ENCODE measurements at places on chromosomes 2 and 18.

GRCh38 chr2:133503323-133503722 is 64.9 kb downstream of the NCKAP5 start:
- DNase-seq = no peak

- DNase-seq = no peak
These were observed 2.8 kb downstream of the IMPA2 start for GRCh38 chr18:11984091-11984490.

GRCh38 chr2:208906330-208906729 is 499.7 kb downstream of the PTH2R start:
- DNase-seq = no peak

- DNase-seq = no peak
These were observed 23.0 kb downstream of the CDC42EP3 start for GRCh38 chr2:37648331-37649011.

GRCh38 chr2:118622913-118623312 is 224.5 kb downstream of the EN1 start:
- DNase-seq = no peak

GRCh38 chr2:147567136-147567535 is 277.7 kb upstream of the ACVR2A start:
- DNase-seq = no peak

DNA sequence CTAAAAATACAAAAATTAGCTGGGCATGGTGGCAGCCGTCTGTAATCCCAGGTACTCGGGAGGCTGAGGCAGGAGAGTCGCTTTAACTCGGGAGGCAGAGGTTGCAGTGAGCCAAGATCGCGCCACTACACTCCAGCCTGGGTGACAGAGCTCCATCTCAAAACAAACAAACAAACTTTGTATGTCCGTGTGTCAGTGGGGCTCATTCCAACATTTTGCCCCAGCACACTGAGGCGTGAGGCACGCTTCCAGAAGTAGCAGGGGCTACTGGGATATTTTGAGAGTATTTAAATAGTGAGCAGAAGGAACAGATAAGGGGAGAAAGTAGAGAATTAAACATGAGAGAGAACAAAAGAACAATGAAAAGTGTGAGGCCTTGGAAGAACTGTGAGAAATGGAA is 83.3 kb upstream of the TANK start:
- DNase-seq = no peak

- no peak for DNase-seq
These were observed 85.0 kb downstream of the MARCHF4 start for GRCh38 chr2:216287251-216287650.

- DNase-seq = no peak
These were observed 682.0 kb upstream of the ID2 start for GRCh38 chr2:7999683-8000476.

GRCh38 chr2:149430743-149431736 is 100.7 kb downstream of the LYPD6 start:
- DNase-seq = no peak

GRCh38 chr2:238141541-238142318 is 3.3 kb downstream of the KLHL30 start:
- no peak for DNase-seq

DNA sequence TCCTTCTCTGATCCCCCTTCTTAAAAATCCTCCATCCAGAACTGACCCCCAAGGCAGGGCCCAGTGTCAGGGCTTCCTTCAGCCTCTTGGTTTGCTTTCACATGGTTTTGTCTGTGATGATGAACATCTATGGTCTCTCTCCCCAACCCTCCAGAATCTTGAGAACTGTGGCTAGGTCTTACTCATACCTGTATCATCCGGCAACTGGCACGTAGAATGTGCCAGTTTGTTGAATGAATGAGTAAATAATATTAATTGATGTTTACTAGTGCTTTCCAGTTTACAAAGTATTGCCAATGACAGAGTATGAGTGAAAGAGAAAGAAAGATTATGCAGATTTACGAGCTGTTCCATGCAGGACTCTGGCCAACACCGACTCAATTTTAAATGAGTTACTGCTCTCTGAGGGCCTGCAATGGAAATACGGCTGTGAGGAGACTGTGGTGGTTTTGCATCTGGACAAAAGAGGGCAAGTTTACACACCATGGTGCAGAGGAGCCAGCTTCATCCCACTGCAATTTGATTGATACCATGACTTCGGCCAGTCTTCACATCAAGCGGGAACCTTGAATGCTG is 29.9 kb upstream of the TRIB2 start:
- no peak for DNase-seq

DNA sequence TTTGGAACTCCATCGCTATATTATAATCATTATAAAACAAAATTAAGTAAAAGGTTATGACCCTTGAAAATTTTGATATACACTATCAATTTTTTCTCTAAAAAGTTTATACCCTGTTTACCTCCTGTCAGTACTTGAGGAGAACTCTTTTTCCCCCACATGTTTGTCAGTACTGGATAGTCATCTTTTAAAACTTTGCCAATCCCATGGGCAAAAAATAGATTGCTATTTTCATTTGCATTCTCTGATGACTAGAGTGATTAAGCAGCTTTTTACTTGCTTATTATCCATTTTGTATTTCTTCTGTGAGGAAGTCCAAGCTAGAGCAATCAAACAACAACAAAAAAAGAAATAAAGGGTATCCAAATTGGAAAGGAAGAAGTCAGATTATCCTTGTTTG is 76.4 kb downstream of the DGKD start:
- DNase-seq = no peak

DNA sequence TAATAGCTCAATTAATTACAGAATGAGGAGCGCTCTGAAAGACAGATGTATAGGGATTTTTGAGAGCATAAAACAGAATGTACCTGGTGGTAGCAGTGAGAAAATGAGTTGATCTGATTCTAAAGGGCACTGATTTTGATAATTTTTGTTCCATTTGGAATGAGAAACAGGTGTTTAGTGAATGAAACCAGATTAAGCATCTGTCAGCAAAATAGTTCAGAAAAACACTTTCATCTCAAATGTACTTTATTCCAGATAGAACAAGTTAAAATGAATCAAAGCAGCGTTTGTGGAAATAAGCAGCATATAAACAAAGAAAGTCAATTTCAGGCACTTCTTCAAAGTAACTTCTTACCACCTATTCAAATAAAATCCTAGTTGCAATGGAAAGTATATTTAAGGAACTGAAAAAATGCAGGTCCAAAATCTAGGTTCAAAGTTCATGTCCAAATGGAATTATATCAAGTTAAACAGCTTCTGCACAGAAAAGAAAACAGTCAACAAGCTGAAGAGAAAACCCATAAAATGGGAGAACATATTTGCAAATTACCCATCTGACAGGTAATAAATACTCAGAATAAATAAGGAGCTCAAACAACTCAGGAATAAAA is 11.9 kb upstream of the REG3A start:
- DNase-seq = no peak

DNA sequence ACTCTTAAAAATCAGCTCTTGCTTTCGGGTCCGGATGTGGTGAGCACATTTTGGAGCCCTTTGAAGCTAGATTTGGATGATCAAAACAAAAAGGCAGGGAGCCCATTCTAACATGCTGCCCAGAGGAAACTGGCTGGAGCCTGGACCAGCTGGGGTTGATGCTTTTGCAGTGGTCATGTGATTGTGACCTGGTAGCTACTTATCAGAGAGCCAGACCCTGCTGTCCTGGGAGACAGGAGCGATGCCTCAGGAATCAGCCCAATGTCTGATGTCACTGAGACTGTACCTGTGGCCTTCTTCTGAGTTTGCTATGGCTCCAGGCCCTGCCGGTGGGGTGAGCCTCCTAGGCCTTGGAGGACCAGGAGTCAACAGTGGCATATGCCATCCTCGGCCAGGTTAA is 18.7 kb upstream of the SCLY start:
- DNase-seq = no peak

DNA sequence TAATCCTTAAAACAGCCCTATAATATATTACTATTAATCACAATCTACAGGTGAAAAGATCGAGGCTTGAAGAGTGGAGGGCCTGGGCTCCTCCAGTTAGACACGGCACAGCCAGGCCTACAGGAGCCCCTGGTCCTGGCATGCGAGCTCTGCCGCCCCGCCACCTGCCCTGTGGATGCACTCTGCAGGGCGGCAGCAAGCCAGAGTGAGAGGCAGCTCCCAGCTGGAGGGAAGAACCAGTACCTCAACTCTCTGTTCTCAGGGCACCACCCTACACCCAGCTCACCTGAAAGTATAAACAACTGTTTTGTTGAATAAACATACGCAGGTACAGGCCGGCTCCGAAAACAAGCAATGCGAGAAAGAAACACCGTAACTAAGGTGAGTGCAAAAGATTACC is 34.6 kb downstream of the EIPR1 start:
- DNase-seq = no peak

DNA sequence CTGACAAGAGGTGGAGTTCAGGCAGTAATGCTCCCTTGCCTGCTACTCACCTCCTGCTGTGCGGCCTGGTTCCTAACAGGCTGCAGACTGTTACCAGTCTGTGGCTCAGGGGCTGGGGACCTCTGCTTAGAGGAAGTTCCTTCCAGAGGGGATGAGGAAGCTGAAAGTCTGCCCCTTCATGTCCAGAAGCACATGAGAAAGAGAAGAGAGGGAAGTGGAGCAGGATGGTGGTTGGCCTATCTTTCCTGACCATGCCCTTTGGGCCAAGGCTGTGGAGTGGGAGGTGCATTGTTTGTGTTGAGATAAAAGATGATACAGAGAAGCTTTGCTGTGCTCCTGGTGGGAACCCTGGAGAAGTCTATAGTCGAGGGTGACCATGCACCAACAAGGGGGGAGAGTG is 112.5 kb downstream of the LPIN1 start:
- no peak for DNase-seq
